ENCODE measurements at places on chromosomes 3 and 15.

GRCh38 chr3:3783210-3783609 lies 16.0 kb upstream of the LRRN1 start:
- DNase-seq: peak; percentile 44

DNA sequence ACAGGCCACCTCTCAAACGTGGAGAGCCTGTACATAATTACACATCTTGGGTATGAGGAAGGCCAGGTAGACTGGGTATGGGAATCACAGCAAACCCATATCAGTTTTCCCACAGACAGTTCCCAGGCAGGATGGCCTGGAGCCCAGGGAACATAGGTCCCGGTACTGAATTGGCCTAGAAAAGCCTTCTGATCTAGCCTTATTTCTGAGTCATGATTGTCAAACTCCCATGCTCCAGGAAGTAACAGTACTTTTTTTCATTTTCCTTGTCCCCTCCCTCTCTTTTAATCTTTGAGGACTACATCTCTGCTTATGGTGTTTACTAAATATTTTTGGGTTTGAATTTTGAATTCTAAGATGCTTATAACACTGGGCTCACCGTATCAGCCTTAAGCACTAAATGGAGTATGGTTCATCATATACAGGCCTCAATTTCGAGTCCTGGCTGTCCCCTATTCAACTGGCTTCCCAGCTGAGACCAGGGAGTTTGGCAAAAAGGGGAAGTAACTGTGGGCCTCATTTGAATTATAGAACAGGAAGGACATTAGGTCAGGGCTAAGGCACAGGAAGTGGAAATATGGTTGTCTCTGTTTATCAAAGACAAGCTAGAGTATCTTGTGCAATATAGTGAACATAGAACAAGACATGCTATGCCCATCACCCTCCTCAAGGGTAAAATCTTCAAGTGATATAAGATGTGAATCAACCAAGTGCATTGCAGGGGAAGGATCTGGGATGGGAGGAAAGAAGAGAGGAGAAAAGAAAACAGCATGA lies 494.6 kb downstream of the NTRK3 start:
- no peak for DNase-seq

DNA sequence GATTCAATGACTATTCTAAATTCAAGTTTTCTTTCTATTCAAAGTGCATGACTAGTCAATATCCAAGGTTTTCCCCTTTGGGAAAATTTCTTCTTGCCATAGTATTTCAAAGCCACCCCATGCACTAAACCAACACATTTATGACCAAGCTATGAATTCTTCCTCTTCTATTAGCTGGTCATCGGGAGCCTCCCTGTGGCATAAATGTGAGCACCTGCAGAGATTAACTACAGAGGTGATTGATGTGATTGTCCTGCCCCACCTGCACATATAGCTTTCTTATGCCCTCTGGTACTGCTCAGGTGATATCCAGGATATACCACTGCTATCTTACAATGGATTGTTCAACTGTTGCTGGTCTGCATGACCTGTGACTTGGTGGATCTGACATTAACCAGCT lies 694.9 kb downstream of the ZBBX start:
- no peak for DNase-seq

DNA sequence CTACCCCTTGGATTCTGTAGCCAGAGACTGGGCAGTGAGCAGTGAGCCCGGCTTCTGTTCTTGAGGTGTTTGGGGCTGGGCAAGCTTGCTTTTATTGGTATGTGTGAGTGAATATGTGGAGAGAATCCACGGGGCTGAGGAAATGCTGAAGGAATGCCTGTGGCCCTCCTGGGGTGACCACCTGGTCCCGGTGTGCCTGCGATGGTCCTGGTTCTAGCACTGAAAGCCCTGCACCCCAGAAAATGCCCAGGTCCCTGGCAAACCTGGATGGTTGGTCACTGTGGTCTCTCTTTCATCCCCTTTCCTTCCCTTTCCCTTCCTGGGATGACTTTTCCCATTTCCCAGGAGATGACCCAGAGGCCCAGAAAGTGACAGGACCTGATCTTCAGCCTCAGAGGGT lies 4.2 kb downstream of the ZBTB47 start:
- DNase-seq: no peak

DNA sequence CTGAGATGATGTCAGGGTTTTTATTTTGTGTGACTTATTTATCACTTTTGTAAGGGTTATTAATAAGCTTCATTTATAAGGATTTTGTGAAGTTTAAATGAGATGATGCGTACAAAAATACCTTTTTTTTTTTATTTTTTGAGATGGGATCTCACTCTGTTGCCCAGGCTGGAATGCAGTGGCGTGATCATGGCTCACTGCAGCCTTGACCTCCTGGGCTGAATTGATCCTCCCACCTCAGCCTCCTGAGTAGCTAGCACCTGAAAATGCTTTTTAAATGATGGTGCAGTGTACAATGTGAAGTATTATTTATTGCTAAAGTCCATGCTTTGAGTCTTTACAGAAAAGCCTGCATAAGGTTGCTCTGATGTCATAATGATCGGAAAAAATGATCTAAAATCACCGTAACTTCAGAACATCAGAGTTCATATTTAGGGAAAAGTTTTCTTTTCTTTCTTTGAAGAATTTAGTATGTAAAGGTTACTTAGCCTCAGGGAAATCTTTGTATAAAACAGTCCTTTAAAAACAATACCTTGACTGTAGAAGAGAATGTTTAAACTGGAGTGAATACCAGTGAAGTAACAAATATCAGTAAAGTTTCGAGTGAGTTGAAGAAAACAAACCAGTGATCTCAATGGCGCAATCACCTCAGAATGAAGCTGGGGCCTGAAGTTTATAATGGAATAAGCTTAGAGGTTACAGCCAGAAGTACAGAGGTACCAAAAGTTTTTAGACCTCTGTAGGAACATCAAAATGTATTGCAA lies 29.7 kb downstream of the TCF12 start:
- DNase-seq: no peak

DNA sequence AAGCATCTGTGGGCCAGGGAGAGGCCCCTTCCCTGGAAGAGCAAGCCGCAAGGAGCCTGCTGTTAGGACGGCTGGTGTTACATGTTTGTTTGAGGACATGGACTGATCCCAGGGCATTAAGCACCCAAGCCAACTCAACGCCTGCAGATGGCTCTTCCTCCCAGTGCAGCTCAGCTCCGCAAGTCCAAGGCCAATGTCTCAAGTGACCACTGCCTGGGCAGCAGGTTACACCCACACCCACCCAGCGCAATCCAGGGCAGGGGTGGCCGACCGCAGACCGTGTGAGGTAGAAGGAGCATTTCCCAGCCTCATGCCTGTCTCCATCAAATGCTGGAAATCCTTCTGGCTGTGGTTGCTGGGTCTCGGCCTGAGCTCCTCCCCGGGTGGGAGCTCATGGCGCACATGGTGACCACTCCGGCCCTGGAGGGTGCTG lies 14.5 kb downstream of the GP5 start:
- DNase-seq: peak; percentile 10

- no peak for DNase-seq
Measured at GRCh38 chr3:172142864-172143451, 103.6 kb downstream of the FNDC3B start.

- DNase-seq: no peak
Measured at GRCh38 chr3:128112357-128112968, 11.1 kb downstream of the RUVBL1 start.

DNA sequence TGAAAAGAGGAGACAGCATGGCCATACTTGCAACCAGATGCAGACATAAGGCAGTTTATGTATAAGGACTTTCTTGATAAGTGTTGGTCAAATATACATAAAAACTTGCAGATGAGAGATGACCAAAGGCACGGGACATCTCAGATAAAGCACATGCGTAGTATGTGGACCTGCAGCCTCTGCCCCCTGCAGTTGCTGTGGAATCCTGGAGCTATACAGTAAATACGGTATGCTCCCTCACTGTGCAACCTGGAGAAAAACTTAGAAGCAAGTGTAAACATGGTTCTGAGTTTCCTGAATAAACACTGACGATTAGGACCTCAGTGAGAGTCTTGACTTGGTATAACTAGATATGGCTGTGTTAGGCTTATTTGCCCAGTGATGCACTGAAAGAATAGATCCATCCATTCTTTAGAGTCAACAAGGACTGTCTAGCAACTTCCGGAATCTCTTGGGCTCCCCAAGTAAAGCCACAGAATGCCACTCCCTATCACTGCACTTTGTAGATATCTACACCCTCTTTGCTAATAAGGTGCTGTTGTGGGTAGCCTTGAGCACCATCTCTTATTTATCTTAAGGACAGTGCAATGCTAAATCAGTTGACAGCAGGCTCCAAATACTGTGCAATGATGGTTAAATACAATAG lies 40.2 kb downstream of the GJD2 start:
- no peak for DNase-seq

GRCh38 chr15:101664303-101664913 lies 12.2 kb upstream of the TM2D3 start:
- DNase-seq: no peak

DNA sequence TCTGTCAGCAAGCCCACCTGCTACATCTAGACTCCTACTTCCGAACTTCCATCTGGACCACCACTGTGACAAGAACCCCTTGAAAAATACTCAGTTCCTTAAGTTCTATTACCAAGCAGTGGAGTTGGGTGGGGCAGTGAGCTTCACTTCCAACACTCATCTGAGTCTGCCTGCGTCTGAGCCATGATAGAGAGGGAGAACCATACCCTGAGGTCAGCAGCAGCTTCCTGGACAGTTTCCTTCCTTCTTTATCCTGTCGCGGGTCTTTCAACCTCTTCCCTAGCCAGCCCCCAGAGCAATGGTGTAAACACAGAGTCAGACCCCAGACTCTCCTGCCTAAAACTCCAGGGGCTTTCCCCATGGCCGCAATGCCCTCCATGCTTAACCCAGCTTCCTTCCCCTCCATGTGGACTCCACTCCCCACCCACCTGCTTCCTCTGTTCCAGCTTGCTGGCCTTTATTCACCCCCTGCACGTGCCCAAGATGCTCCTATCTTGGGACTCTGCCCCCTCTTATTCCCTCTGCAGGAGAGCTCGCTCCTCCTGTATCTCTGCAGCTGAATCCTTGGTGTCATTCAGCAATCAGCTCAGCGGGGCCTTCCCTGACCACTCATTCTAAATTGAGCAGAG lies 211.2 kb downstream of the SHQ1 start:
- no peak for DNase-seq

DNA sequence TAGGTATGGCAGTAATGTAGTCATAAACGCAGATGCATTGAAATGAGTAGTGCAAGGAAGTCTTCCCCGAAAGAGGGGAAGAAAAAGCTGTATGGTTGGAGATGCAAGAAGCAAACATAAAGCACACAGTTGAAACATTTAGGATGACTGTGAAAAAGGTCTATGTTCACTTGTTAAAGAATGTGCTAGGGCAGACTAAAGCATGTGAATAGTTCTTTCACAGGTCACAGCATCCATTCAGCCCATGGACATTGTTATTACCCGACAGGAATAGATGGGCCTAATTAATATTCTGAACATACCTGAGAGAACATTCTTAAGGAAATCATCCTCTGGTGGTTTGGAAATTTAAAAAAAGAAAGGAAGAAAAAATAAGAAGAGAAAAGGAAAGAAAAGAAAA lies 595.2 kb downstream of the ZIC1 start:
- no peak for DNase-seq

DNA sequence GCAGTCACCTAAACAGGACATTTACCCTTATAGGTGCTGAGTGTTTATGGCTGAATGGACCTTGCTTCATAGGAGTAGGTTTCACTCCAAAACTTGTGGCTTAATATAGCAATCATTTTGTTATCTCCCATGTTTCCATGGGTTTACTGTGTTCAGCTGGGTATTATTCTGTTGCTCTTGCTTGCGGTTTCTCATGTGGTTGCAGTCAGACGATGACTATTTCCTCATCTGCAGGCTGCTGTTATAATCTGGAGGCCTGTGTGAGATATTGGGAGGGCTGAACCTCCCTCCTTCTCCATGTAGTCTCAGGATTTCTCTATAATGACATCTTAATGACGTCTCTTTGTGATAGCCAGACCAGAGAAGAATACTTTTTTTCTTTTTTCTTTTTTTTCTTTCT lies 98.1 kb downstream of the ZPLD1 start:
- DNase-seq: no peak

GRCh38 chr3:40417845-40418543 lies 31.0 kb downstream of the ENTPD3 start:
- no peak for DNase-seq

DNA sequence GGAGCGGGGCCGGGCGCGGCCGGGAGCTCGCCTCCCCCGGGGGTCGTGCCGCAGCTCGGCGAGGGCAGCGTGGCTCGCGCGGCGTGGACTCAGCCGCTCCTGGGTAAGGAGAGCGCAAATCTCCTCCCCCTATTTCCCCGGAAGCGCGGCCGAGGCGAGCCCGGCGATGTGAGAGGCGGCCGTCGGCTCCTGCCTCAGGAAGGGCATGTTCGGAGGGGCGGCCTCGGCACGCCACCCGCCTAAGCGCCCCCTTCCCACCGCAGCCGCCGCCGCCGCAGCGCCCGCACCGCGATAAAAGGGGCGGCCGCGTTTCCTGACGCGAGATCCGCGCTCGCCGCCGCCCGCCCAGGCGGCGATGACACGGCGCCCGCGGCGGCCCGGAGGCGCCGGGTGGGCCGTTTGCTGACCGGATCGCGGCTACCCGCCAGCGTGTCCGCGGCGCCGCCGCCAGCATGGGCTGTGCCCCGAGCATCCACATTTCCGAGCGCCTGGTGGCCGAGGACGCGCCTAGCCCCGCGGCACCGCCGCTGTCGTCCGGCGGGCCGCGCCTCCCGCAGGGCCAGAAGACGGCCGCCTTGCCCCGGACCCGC lies at the start of gene PDE8A:
PDE8A (plus strand) TSS at position 146 of the 590 bp plus-strand sequence; CDS start at position 453, 307 bp downstream.
- DNase-seq: peak; percentile 63

DNA sequence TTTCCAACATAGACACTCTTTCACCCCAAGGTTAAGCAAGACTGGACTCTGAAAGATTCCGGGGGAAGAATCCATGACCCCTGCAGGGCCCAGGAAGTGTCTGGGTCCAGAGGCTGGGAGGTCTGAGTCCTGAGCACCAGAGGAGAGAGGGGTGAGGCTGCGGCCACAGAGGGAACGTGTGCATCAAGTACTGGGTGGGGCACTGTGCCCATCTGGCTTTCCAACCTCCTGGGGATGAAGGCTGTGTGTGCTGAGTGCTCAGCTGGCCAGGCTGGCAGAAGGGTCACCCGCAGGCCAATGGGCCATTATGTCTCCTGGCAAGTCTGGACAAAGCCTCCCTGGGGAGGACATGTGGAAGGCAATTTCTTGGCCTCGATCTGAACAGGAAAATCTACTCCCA lies 3.3 kb downstream of the CHRNA3 start:
- DNase-seq: no peak

DNA sequence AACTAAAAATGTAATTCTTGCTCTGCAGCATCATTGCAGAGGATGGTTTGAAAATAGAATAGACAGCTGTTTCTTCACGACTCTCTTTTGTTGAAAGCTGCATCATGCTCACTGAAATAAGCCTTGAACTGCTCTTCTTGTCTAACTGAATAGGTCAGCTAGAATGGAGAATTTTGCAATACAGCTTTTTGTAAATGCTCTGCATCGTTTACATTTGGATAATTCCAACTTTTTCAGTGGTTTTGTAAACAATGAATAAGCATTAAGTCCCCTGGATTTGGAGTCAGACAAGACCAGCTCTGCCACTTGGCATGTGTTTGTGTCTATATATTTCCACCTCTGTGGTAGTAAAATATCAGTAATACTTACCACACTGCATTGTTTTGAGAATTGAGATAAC lies 95.2 kb downstream of the PLSCR2 start:
- DNase-seq: no peak

GRCh38 chr15:70519004-70519365 lies 244.4 kb downstream of the UACA start:
- no peak for DNase-seq
